ENCODE measurements at places on chromosomes 3 and 15.
A peak's percentile ranks its signal among the peaks of the same experiment; 100 is the strongest.

DNA sequence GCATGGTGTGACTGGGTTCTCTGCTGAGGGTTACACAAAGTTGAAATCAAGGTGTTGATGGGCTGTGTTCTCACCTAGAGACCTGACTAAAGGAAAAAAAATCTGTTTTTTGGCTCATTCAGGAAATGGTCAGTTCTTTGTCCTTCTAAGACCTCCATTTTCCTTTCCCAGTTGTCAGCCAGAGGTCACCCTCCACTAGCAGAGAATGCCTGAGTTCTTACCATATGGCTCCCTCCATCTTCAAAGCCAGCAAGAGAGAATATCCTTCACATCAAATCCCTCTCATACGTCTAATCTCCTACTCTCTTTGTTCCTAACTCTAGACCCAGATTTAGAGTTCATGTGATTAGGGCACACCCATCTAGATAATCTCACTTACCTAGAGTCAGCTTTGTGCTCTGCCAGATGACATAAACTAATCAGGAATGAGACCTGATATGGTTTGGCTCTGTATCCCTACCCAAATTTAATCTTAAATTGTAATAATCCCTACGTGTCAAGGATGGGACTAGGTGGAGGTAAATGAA is 19.4 kb downstream of the ANKRD28 start:
- DNase-seq, result no peak

- no peak for DNase-seq
Observed at GRCh38 chr15:38307861-38308641, 55.4 kb downstream of the SPRED1 start.

DNA sequence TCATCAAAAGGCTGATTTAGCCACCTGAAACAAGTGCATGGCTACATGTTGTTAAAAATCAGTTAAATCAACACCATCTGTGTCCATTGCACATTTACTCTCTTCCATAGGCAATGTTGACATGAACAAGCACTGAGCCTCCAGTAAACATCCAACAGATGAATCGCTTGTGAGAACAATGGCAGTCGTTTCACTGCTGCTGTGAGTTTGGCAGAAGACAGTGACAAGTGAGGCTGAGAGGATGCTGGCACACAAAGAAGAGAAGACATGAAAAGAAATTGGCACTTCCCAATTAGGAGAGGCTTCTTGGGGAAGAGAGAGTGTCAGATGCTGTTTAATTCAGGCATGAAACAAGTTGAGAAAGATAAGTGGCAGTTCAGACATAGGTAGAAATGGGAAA is 227.4 kb upstream of the STT3B start:
- DNase-seq, result no peak

GRCh38 chr3:142447301-142447851 is 461 bp downstream of the XRN1 start:
- DNase-seq, result peak; percentile 25

GRCh38 chr3:33067484-33067883 is 29.5 kb downstream of the GLB1 start:
- no peak for DNase-seq

GRCh38 chr3:66463730-66464511 is 36.9 kb downstream of the LRIG1 start:
- no peak for DNase-seq

DNA sequence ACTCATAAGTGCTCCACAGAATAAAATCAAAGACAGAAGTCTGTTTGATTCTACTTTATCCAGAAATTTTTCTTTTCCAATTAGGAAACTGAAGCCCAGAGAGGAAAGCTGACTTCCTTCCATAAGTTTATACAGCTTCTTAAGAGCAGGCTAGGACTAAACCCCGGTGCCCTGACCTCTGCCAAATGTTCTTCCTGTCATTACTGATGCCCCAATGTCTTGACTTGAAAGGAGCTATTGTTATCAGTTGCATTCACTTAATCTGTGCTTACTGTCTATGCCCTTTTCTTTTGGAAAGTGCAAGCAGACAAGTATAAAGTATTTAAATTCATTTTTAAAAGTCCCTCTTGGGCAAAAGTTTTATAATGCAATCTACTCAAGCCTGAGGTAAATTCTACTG is 18.1 kb downstream of the CD200 start:
- no peak for DNase-seq

DNA sequence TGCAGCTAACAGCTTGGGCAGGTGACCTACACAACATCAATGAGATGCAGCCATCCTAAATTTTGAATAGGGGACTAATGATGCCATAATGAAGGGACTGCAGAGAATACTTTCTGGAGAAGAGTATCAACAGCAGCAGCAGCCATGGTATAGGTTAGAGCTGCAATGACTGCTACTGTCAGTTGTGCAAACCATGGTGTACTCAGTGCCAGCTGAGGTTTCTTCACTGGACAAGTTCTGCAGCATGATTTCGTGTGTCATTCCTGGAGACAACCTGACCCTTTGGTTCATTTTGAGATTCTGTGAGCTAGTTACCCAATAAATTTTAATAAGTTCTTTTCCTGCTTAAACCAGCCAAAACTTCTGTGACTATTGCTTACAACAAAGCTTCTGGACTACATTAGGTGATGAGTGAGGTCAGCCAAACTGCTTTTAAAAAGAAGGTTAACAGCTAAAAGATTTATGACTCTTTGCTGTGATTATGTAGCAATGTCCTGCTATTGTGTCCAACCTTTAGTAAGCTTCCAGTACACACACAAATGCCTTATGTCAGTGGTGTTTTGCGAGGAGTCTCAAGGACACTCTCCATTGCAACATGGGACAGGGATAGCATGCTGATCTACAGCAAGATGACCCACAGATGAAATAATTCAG is 4.8 kb upstream of the DAZL start:
- DNase-seq, result no peak

Data from stimulated activated CD4-positive, alpha-beta T cell treated with anti-CD3 and anti-CD28 coated beads, Interleukin-1b, Interleukin-23, amount 100 ng/mL, for 4 hours (primary cell).